ENCODE measurements at places on chromosomes 7 and 10. TPM values are rescaled to one million over a fixed set of nuclear protein-coding genes. Genes with fewer than 3 reads are reported as not detected.

The CXCL12 gene
- not detected for total RNA-seq

The SPDYE9 gene
- not detected for total RNA-seq

The LIPN gene
- not detected for total RNA-seq

The ATOH7 gene
- total RNA-seq = not detected

The PALS2 gene
- 54.4 TPM for total RNA-seq

The NRAP gene
- total RNA-seq = not detected

The SH2D4B gene
- total RNA-seq = not detected

GRCh38 chr7:50310361-50310760 is 5.8 kb downstream of the IKZF1 start:
- DNase-seq = no peak
- no peaks in the 10 kb centered on the region for H3K4me1 ChIP-seq
- H3K4me3 ChIP-seq = no peak overlapping the region

DNA sequence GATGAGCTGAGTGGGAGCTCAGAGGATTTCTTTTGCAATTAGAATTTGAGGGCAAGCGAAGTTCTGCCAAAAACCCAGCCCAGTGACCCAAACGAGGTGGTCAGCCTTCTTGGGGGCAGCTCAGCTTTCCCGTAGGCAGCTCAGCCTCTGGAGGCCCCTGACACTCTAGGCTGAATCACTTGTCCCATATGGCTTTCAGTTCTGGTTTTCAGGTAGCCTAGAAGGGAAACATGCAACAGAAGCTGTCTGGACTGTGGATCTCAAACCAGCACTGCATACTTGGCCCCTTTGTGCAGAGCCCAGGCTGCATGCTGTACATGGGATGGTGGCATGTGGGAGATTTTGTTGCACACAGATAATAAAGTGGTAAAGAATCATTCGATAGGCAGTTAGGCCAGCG is 322.8 kb downstream of the ANKRD30A start:
- no peaks in the 10 kb centered on the region for H3K36me3 ChIP-seq
- no peak for DNase-seq
- H3K27ac ChIP-seq = no peak overlapping the region
- H3K4me1 ChIP-seq = no peaks in the 10 kb centered on the region
- H3K4me3 ChIP-seq = no peak overlapping the region

- no peaks in the 10 kb centered on the region for H3K36me3 ChIP-seq
- no peak overlapping the region for H3K4me3 ChIP-seq
- DNase-seq = no peak
- no peaks in the 10 kb centered on the region for H3K27me3 ChIP-seq
- H3K4me1 ChIP-seq = no peaks in the 10 kb centered on the region
Observed at GRCh38 chr10:96216775-96217174, 54.6 kb downstream of the BLNK start.

DNA sequence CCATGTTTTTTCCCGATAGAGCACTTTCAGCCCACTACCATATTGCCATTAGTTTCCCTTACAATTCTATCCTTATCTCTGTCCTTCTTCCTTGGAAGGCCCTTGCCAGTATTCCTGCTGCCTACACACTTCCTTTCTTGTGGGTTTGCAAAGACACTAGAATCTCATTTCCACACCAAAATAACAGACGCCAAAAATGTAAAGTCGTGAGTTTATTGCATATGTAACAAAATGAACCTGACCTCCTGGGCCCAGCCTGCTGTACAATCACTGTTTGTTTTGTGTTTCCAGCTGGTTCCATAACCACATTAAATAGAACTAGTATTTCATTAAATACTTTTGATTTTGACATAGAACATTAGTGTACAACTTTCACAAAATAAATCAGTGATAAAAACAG is 116.7 kb downstream of the SMURF1 start:
- no peaks in the 10 kb centered on the region for H3K27me3 ChIP-seq
- no peak for DNase-seq
- no peak overlapping the region for H3K4me3 ChIP-seq
- no peaks in the 10 kb centered on the region for H3K4me1 ChIP-seq

GRCh38 chr10:3263082-3263481 is 90.5 kb upstream of the PITRM1 start:
- no peak overlapping the region for H3K27ac ChIP-seq
- H3K4me3 ChIP-seq = no peak overlapping the region
- H3K36me3 ChIP-seq = no peaks in the 10 kb centered on the region
- no peak for DNase-seq

GRCh38 chr10:81548160-81548559 is 326.8 kb upstream of the NRG3 start:
- no peak overlapping the region for H3K4me3 ChIP-seq
- H3K36me3 ChIP-seq = no peaks in the 10 kb centered on the region
- no peaks in the 10 kb centered on the region for H3K4me1 ChIP-seq
- H3K27ac ChIP-seq = no peak overlapping the region
- no peak for DNase-seq
- H3K27me3 ChIP-seq = no peaks in the 10 kb centered on the region

DNA sequence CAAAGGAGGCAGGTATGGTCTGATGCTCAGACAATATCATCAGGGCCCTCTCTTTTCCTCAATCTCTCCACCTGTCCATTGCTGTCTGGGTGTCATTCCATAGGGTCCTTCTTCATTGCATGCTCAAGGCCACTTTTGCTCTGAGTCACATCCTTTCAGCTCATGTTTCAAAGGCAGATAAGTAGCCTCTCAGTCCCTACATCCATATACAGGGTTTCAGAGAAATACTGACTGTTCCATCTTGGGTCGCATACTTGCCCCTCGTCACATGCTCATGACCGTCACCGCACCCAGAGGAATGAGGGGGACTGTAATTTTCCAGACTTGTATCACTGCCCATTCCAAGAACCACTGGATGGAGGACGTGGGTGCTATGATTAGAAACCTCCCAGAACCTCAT is 93.4 kb downstream of the FAM107B start:
- peaks cover 4% of the 10 kb centered on the region for H3K4me1 ChIP-seq
- H3K4me3 ChIP-seq = no peak overlapping the region
- no peak overlapping the region for H3K27ac ChIP-seq
- H3K27me3 ChIP-seq = no peaks in the 10 kb centered on the region
- peak; percentile 7 for DNase-seq

DNA sequence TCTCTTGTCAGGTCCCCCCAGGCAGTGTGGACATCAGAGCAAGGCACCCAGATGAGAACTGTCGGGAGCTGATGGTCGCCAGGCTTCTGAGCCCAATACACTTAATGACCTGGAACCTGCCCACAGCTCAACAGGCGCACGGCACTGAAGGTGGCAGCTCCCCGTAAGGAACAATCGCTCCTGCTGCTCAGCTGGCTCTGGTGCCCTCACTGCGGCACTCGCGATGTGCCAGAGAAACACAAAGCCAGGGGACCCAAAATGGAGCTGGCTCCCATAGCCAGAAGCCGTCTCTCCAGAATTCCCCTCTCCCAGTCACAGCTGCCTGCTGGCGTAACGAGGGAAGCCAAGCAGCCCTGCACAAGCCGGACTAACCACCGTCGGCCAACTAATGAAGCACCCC is 6.3 kb downstream of the CALN1 start:
- H3K27me3 ChIP-seq = no peaks in the 10 kb centered on the region
- H3K36me3 ChIP-seq = no peaks in the 10 kb centered on the region
- no peak for DNase-seq
- no peak overlapping the region for H3K4me3 ChIP-seq
- H3K27ac ChIP-seq = no peak overlapping the region

- H3K36me3 ChIP-seq = peaks cover 17% of the 10 kb centered on the region
- H3K27ac ChIP-seq = peak overlapping the region; percentile 54
- H3K4me3 ChIP-seq = peak overlapping the region; percentile 87
- no peaks in the 10 kb centered on the region for H3K27me3 ChIP-seq
Observed at GRCh38 chr10:78028438-78029268, 662 bp downstream of the POLR3A start.

- H3K27me3 ChIP-seq = no peaks in the 10 kb centered on the region
- H3K4me1 ChIP-seq = peaks cover 8% of the 10 kb centered on the region
- H3K4me3 ChIP-seq = no peak overlapping the region
- DNase-seq = no peak
- no peaks in the 10 kb centered on the region for H3K36me3 ChIP-seq
- H3K27ac ChIP-seq = no peak overlapping the region
Observed at GRCh38 chr10:126111516-126111915, 215.2 kb downstream of the FANK1 start.
